ENCODE measurements at places on chromosomes 16 and 17.

DNA sequence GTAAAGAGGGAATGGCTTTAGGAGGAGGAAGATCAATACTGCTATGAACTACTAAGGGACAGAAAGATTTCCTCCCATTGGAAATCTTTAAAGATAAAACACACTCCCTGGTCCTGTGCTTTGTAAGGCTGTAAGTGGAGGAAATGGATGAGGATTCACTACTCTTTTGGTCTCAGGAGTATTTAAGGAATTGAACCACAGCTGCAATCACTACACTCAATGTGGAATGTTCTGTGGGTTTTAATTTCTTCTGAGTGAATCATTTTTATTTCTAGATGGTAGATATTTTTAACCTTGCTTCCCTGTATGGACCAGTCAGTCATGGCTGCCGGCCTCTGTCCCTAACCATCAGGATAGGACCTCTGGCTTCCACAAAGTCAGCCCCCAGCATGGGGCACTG lies 65.6 kb downstream of the SDR42E1 start:
- DNase-seq = no peak

GRCh38 chr16:10031473-10031872 lies 150.8 kb downstream of the GRIN2A start:
- DNase-seq = no peak

DNA sequence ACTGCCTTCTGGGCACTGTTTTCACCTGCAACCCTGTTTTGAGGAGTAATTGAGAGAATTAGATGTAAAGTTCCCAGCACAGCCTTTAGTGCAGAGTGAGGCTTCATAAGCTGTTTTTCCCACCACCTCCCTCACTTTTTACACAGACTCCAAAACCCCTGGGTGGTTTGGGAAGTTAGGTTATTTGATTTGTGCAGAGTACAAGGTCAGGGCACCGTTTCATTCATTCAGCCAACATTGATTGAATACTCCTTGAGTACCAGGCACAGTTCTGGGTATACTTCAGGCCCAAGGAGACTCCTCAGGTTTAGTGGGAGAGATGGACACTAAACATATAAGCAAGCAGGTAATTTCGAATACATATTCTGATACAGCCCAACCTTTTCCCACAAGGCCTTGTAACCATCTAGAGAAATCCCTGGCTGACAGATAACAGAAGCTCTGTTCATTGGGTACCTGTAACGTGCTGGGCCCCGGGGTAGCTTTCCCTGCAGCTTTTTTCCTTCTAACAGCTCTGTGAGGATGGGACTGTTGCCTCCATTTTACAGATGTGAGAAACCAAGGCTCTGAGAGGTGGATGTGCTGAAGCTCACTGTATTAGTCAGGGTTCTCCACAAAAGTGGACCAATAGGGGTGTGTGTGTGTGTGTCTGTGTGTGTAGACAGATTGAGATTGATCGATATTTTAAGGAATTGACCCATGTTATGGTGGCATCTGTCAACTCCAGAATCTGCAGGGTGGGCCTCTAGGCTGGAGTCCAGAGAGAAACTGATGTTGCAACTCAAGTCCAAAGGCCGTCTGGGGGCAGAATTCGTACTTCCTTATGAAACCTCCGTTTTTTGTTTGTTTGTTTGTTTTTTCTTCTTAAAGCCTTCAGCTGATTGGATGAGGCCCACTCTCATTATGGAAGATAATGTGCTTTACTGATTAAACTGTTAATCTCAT lies 234.7 kb downstream of the SNX29 start:
- DNase-seq = no peak

GRCh38 chr16:66903544-66904427 lies 14.9 kb downstream of the CDH16 start:
- DNase-seq = no peak

GRCh38 chr17:11488407-11488806 lies 109.9 kb upstream of the DNAH9 start:
- no peak for DNase-seq

GRCh38 chr16:76456016-76456415 lies 178.8 kb downstream of the CNTNAP4 start:
- no peak for DNase-seq

DNA sequence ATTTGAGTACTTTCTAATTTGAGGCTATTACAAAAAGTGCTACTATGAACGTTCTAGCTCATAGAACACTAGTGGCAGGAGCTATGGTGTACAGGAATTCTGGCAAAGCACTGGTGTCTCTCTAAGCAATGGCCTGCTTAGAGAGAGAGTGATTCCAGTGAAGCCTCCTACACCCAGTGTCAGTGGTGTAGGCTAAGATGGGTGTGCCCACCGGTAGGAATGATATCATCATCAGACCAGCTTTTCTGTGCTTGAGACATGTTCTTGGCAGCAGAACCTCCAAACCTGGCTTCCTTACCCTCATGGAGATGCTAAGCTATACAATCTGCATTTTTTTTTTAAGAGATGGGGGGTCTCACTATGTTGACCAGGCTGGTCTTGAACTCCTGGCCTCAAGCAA lies 370.3 kb downstream of the SOX9 start:
- DNase-seq = no peak

DNA sequence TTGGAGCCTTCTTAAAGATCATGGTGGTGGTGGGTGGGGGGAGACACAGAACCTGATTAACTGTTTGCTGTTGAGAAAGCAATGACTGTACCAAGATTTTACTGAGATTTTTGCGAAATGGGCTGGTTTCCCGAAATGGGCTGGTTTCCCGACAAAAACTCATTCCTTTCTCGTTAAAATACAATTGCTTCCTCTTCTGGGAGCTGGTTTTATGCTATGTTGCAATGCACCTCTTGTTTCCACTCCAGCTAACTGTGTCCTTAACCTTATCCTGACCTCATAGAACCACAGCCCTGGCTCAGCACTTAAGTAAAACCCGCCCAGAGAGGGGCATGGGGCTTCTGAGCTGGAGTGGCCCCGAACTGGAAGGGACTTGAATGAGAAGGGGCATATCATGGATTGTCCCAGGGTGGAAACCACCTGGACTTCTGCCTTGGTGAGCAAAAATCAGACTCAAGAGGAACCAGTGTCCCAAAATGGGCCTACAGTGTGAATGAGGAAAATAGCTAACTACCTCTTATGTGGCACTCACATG lies 20.9 kb downstream of the FAM20A start:
- no peak for DNase-seq

GRCh38 chr16:67458121-67458641 lies 22.8 kb downstream of the ATP6V0D1 start:
- no peak for DNase-seq

- no peak for DNase-seq
Measured at GRCh38 chr16:28089992-28090365, 26.5 kb upstream of the GSG1L start.

GRCh38 chr17:66711881-66712321 lies 123.0 kb upstream of the CACNG5 start:
- peak; percentile 53 for DNase-seq

- DNase-seq = no peak
Measured at GRCh38 chr17:3471599-3471998, at the start of gene SPATA22. TSS of gene SPATA22 (minus strand) at chr17:3471819. CDS start at chr17:3469325, 2,494 bp downstream.

GRCh38 chr16:86157616-86158247 lies 258.8 kb downstream of the IRF8 start:
- no peak for DNase-seq
